ENCODE measurements at places on chromosomes 1 and 21.

DNA sequence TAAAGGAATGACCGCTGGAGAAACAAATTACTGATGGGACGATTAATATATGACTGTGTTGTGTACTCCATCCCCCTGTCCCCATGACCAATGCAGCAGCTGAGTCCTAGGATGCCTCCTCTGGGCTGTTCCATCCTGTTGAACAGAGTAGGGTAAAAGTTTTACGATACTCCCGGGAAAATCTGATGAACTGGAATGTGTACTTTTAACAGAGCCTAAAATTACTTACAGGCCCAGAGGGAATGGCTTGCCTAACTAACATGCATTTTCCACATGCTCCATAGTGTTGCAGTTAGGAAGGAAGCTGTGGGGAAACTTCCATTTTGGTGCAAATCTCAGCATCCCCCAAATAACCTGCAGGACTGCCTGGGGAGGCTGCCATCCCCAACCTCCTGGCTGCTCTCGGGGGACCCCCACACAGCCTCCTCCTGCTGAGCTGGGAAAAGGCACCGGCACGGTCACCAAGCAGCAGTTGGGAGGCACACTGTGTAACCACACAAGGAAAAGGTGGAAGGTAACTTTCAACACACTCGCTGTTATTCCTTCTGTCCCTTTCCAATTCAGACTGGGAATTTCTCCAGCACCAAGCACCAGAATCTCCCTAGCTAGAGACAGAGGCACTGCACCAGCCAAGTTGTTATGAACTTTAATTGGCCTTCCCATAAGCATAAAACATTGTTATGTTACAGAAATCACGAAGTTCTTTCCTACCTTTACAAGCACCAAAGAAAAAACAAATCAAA, 97.2 kb downstream of the BCAR3 start:
- DNase-seq = no peak

DNA sequence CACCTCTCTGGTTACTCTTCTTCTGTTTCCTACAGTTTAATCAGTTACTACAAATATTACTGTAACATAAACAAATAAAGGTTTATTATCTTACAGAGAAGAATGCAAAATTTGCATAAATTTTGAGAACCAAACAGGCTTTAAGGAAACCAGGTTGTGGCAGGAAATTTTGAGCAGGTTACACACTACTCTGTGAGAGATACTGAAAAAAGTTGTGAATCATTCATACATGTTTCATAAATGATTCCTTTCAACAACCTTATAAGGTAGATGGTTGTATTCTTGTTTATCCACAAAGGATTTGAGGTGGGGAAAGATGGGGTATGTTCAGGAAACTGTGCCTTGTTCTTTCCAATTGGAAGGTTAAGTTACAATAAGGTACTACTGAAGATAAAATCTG, 58.6 kb downstream of the MAST2 start:
- no peak for DNase-seq

GRCh38 chr1:114609826-114610225, 28.4 kb upstream of the BCAS2 start:
- no peak for DNase-seq

- no peak for DNase-seq
Observed at GRCh38 chr1:243253211-243253925, 1.7 kb downstream of the CEP170 start.

GRCh38 chr1:231315887-231316286, 21.8 kb downstream of the EXOC8 start:
- DNase-seq = no peak

GRCh38 chr1:221720545-221720944, 21.3 kb downstream of the DUSP10 start:
- DNase-seq = no peak

DNA sequence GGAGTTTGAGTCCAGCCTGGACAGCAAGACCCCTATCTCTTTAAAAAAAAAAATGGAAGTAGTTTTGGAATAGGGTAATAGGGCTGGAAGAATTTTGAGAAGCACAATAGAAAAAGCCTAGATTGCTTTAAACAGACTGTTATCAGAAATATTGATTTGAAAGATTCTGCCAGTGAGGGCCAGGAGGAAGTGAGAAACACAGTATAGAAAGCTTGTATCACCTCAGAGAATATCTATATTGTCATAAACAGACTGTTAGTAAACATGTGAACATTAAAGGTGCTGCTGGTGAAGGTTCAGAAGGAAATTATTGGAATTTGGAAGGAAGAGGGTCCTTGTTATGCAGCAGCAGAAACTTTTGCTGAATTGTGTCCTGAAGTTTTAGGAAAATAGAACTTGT, 24.8 kb upstream of the PSEN2 start:
- no peak for DNase-seq

GRCh38 chr1:53155534-53155933, 13.1 kb upstream of the SLC1A7 start:
- no peak for DNase-seq

DNA sequence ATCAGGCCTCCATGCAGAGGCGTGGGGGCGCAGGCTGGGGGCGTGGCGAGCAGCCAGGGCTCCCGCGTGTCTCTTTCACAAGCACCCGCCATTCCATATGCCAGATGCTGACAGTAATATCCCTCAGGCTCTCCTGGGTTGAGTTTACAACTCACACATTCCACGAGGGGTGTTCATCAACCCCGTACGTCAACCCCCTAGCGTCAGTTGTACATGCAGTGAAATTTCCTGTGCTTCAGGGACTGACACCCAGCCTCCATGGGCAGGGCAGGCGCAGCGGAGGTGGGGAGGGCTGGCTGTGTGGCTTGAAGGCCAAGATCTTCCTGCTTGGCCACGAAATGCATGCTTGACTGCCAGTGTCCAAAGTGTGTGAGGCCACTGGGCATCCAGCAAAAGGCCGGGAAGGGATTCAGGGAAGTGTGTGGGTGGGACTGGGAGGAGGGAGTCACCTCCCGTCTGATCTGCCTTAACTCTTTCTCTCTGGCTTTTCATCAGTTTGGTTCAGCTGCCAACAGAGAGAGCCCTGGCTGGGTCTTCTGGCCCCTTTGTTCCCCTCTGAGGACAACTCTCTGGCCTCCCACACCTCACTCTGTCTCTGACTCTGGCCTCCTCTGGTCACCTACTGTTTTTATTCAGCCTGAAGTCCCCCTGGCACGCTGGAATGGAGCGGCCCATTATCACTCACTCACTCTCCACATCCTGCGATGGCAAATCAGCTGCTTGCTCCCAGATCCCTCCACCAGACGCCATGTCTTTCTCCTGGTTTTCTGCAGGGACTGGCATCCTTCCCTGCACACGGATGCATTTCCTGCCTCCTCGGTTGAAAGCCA, 33.8 kb downstream of the CLIC6 start:
- no peak for DNase-seq

GRCh38 chr1:113692342-113692741, 66.9 kb downstream of the PHTF1 start:
- no peak for DNase-seq

DNA sequence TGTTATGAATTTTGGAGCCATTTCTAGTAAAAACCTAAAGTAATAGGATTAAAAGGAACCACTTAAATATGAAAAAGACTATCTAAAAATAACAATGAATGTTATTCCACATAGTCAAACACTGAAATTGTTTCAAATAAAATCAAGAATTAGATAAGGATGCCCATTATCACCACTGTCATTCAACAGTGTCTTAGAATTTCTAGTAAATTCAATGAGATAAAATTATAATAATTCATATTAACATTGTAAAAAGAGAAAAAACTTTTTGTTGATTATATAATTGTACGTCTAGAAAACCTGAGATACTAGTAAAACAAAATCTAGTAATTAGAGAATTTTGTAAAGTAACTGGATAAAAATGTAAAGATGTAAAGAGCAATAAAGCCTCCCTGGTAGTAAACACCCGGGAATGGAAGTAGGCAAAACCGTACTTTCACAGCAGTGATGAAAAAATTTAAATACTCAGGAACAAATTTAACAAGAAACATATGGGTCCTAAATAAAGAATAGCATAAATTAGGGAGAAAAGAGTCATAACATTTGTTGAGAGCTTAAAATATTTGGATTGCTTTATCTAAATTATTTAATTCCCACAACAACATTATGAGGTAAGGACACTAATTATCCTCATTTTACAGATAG, 56.4 kb downstream of the LBR start:
- DNase-seq = no peak

DNA sequence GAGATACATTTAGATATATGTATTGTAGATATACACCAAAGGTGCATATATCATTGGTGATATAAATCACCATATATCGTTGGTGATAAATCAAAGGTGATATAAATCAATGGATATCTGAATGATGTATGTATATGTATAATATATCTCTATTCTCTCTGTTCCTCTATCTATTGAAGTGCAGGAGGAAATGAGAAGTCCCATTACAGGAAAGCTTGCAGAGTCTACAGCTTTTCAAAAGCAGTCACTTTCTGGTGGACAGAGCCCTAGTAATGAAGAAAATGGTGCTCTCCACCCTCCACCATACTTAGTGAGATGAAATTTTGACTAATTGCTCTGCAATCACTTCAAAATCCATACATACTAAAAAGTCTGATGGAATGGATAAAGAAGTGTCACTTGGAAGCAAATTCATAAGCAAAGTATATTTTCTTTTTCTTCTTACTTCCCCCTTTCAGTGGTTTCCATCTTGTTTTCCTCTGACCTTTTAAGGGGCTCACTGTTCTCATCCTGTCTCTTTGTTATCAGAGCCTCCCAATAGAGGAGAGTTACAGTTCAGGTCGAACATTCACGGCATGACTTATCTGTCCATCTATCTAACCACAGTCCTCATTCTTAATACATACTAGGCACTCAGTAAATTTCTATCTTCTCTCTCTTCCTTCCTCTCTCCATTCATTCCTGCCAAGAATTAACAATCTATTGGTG, 227.2 kb downstream of the KCNJ6 start:
- DNase-seq = no peak

DNA sequence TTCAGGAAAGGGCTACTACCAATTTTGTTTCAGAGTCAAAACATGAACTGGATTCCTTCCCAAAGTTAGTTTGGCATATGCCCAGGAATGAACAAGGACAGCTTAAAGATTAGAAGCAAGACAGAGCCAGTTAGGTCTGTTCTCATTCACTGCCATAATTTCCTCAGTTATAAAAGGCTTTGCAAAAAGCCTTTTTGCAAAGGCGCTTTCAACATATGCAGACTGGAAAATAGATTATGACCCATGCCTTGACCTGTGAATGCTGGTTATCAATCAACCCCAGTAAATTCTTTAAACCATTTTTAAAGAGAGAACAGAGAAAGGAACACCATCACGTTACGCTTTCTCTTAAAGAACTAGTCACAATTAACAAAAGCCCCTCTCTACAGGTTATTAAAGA, 1.7 kb upstream of the FRRS1 start:
- no peak for DNase-seq

DNA sequence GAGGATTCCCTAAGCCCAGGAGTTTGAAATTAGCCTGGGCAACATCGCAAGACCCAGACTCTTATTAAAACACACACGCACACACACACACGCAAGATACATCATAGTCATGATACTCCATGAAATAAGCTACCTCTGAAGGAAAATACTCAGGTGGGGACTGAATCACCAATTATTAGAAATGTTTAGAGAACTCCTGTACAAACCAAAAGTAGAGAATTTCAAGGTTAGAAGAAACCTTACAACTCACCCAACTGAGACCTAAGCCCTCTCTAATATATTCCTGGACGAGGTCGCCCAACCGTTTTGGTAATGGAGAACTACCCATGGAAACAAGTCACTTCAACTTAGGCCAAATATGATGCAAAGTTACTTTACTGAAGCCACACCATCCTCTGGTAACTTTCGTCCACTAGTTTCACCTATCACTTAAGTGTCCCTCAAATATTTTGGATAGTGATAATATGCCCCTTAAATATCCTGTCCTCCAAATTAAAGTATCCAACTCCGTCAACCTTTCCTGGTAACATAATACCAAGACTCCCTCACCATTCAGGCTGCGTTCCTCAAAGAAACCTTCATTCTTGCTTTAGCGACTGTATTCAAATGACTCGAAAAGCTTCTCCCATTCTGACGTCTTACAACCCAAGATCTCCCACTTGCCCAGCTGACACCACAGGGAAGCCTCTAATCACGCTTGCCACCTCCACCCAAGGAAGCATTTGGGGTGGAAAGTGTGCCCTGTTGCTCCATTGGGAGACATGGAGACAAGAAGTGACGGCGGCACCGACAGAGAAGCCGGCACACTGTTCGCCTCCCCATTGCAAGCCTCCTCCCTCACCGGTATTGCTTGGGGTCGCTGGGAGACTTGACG, 856 bp downstream of the NRDC start:
- DNase-seq = peak; percentile 11

DNA sequence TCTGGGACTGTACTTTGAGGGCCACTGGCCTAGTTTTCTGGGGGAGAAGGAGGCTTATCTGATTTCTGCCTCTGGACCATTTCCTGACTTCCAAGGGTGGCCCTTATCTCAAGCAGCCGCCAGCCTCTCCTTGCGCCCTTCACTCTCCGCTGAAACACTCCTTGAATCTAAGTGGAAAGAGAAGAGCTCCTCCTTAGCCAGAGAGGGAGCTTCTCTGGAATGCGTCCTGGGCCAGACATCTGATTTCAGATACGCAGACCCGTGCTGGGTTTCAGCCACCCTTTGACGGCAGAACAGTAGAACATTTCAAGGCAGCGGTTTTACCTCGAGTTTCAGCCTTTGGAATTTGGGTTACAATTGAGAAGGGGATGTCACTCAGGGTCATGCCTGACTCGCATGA, 308.0 kb downstream of the CAMTA1 start:
- DNase-seq = no peak

DNA sequence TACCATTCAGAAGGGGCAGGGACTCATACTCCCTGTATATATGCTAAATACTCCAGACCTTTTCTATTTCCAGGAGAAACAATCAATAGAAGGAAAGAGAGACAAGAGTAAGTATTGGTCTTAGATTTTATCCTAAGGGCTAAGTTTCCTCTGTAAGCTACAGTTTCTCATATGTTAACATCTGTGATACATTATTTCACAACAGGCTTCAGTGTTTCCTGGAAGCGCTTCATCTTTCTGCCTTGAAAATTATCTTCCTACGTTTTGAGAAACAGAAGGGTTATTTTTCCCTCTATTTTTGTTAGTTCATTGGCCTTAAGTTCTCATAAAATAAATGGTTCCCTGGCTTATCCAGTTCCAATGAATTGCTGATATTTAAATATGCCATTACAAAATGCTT, 15.6 kb downstream of the FMO1 start:
- DNase-seq = no peak

DNA sequence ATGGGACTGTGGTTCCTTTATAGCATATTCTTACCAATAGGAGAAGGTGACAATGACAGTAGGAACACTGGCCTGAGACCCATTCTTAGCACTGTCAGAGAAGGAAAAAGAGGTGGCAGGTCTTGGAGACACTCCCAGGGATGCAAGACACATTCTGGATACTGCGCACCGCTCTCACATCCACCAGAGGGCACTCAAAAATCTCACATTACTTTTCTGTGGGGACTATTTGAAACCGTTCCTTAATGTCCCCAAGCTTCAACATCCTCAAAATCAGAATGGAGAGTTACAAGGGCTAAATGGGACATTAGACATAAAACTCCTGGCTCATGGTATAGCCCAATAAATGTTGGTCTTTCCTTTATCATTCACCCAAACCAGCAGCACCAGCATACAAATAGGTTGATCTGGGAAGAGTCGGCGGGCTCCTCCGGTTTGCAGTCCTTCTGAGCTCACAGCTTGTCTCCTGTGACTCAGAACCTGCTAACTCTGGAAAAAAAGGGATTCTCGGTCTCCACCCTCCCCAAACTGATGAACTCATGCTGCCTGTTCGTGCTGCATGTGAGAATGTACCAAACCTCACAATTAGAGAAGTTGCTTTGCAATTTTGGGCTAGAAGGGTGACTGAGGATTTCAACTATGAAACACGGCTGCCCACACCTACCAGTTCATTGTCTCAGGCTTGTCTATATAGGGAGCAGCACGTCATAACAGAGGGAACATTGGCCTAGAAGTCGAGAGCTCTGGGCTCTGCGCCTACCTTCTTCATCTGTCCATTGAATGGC, 40.2 kb downstream of the IL12RB2 start:
- no peak for DNase-seq

All from retinal pigment epithelial cell (primary cell).